Frontal cortex (tissue), 4 donors: ENCODE measurements at places on chromosomes 1 and 21. TPM values are rescaled to one million over a fixed set of nuclear protein-coding genes. Genes with fewer than 3 reads are reported as not detected.

The CLEC20A gene
- total RNA-seq = not detected

The OR6N1 gene
- not detected for total RNA-seq

The SELENON gene
- 6.1 TPM for total RNA-seq

The RXRG gene
- total RNA-seq = 42.0 TPM

The ALDH4A1 gene
- total RNA-seq = 4.5 TPM

The ATP1A2 gene
- total RNA-seq = 45.7 TPM

The GJA4 gene
- 3.3 TPM for total RNA-seq
